DMS153 (cell line): ENCODE measurements at places on chromosomes 6 and 20.

GRCh38 chr6:25312034-25312620, 33.0 kb downstream of the CARMIL1 start:
- DNase-seq: no peak

DNA sequence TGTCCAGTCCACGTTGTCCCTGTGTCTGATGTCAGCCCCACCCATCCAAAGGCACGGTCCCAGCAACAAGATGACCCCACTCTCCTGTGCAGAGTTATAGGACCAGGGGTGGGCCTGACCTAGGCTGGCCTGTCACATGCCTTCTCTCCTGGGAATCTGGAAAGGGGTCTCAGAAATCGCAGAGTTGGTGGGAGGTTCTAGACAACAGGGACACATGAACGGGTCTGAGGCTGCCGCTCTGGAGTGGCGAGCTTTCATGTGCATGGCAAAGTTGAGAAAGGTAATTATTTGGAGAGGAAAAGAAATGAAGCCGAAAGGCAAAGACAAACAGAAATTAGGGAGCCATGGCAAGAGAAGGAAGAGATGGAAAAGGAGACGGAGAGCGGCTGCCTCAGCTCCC, 29.5 kb downstream of the BFSP1 start:
- no peak for DNase-seq

DNA sequence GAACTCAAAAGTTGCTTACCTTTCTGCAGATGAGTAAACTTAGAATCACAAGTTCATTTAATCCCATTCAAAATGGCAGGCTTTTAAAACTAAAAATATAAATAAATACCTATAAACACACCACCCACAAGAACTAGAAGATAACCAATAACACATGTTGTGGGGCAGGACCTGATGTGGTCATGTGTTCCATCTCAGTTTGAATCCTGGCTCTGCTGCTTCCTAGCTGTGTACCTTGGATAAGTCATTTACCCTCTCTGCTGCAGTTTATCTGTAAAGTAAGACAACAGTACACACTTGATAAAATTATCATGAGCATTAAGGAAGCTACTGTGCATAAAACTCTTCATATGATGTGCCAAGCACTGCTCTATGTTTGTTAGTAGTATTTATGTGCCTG, 22.0 kb downstream of the TRIM27 start:
- DNase-seq: no peak

DNA sequence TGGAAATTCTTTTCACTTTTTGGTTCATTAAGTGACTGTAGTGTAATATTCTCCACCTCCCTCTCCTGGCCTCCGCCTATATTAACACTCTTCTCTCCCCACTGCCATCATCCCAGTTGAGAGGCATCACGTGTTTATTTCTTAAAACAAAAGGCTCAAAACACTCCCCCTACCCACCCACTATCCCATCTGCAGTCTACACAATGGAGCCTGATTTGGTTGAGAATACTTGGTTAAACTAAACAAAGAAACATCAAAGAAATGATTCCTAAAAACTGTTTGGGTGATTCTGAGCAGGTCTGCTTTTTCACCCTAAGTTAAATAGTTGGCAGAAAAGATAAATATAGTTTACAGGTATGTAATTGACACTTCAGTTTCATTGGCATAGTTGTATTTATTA, 5.9 kb downstream of the TFAP2B start:
- no peak for DNase-seq

DNA sequence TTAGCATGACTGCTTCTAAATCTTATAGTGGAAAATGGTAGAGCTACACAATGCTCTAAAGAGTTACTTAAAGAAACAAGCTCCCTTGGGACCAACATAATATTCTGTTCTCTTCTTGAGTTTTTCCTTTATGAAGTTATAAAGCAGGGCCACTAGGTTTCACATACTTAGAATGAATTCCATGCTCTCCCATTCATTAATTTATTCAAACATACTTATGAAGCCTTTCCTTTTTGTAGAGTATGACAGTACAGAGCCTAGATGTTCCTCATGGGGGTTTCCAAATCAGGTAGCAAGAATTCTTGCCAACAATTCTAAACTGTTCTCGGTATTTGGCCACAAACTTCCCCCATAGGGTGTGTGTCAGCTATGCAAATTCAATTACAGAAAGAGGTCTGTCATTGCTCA, 20.6 kb upstream of the FABP7 start:
- no peak for DNase-seq
